Lung microvascular endothelial cell (primary cell): ENCODE measurements at places on chromosomes 5 and 9. TPM values are rescaled to one million over a fixed set of nuclear protein-coding genes. Genes with fewer than 3 reads are reported as not detected.

GRCh38 chr5:11043881-11044280 lies 282.8 kb upstream of the DAP start:
- DNase-seq, result no peak

DNA sequence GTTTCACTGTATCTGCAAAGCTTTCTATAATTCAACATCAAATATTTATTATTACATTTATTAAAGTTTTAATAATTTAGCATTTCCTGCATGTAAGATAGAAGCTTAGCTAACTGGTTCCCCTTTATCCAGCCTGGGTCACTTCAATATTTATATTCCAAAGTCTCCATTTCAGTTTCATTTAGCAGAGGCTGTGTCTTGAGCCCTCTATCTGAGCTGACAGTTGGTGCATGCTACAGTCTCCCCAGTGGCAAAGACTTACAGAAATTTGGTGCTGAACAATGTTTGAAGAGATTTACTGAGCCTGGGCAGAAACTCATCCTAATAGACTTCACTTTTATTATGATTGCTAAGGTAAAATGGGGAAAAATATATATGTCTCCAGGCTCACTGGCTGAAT lies 279.1 kb downstream of the TRIM32 start:
- DNase-seq, result no peak

- no peak for DNase-seq
Measured at GRCh38 chr5:157659868-157660660, 7.8 kb upstream of the SOX30 start.

The ESM1 gene
- total RNA-seq, result 141 and 157 TPM in 2 replicates
